ENCODE measurements at places on chromosomes 16 and 17. TPM values are rescaled to one million over a fixed set of nuclear protein-coding genes. Genes with fewer than 3 reads are reported as not detected.

TSPAN10 gene
- total RNA-seq = 2.1 TPM

ZNF23 gene
- 10.2 TPM for total RNA-seq

KRT17 gene
- total RNA-seq = 35.9 TPM

EFCAB13 gene
- total RNA-seq = 3.0 TPM

LGALS9B gene
- not detected for total RNA-seq

NHLRC4 gene
- total RNA-seq = 0.24 TPM

NKD1 gene
- total RNA-seq = 14.2 TPM

GNGT2 gene
- total RNA-seq = 0.60 TPM

KRT20 gene
- not detected for total RNA-seq

TBC1D3K gene
- total RNA-seq = not detected

CCL4 gene
- total RNA-seq = not detected

TPSG1 gene
- total RNA-seq = not detected

APOBR gene
- total RNA-seq = not detected

ACSM2A gene
- total RNA-seq = not detected

MGAT5B gene
- total RNA-seq = 4.9 TPM

OR2C1 gene
- total RNA-seq = not detected

MLX gene
- total RNA-seq = 28.1 TPM

TMC7 gene
- 2.2 TPM for total RNA-seq

KCNG4 gene
- not detected for total RNA-seq

C17orf113 gene
- total RNA-seq = 0.24 TPM

C1QL1 gene
- total RNA-seq = 8.2 TPM

ELAC2 gene
- total RNA-seq = 50.3 TPM

GPRC5B gene
- 1.6 TPM for total RNA-seq

CEP295NL gene
- total RNA-seq = not detected

DNAAF8 gene
- 0.36 TPM for total RNA-seq

AATK gene
- total RNA-seq = not detected

SLC5A11 gene
- total RNA-seq = not detected

TMEM100 gene
- total RNA-seq = 2.1 TPM

HOXB9 gene
- 2.3 TPM for total RNA-seq

NPIPB13 gene
- total RNA-seq = 0.12 TPM

RRAD gene
- 5.1 TPM for total RNA-seq

CLN3 gene
- 16.0 TPM for total RNA-seq

ZSCAN32 gene
- 6.7 TPM for total RNA-seq

GRAPL gene
- total RNA-seq = not detected

PFN1 gene
- 894 TPM for total RNA-seq

KIFC3 gene
- total RNA-seq = 49.3 TPM

TNFRSF17 gene
- total RNA-seq = 0.48 TPM

KRT39 gene
- 0.24 TPM for total RNA-seq

TMEM204 gene
- not detected for total RNA-seq

KRTAP9-8 gene
- not detected for total RNA-seq

MSLN gene
- 0.10 TPM for total RNA-seq

PRAC2 gene
- 6.1 TPM for total RNA-seq

SSTR5 gene
- not detected for total RNA-seq

TEKT5 gene
- not detected for total RNA-seq

ERI2 gene
- 29.7 TPM for total RNA-seq

SLC52A1 gene
- total RNA-seq = not detected

LMF1 gene
- total RNA-seq = 20.4 TPM

HCRT gene
- not detected for total RNA-seq

CTRB2 gene
- not detected for total RNA-seq

MEOX1 gene
- under 0.01 TPM for total RNA-seq

TAT gene
- not detected for total RNA-seq

TERB1 gene
- not detected for total RNA-seq

CDH16 gene
- total RNA-seq = not detected

ETV4 gene
- 44.2 TPM for total RNA-seq

PLLP gene
- total RNA-seq = 0.24 TPM

SRCIN1 gene
- not detected for total RNA-seq

C1QTNF8 gene
- total RNA-seq = not detected

STX4 gene
- total RNA-seq = 23.5 TPM

All from RPMI7951 (cell line).